ENCODE measurements at places on chromosomes 6 and 20. TPM values are rescaled to one million over a fixed set of nuclear protein-coding genes. Genes with fewer than 3 reads are reported as not detected.

GRCh38 chr6:80145921-80146320 is 39.5 kb downstream of the BCKDHB start:
- no peak for DNase-seq

TNFAIP3 gene
- 5.1 TPM for total RNA-seq

GRCh38 chr6:136429264-136430065 is 120.8 kb downstream of the MAP7 start:
- DNase-seq = no peak

OR2B3 gene
- not detected for total RNA-seq

- DNase-seq = no peak
These were observed 2.1 kb downstream of the KHDC3L start for GRCh38 chr6:73364549-73364948.

DNA sequence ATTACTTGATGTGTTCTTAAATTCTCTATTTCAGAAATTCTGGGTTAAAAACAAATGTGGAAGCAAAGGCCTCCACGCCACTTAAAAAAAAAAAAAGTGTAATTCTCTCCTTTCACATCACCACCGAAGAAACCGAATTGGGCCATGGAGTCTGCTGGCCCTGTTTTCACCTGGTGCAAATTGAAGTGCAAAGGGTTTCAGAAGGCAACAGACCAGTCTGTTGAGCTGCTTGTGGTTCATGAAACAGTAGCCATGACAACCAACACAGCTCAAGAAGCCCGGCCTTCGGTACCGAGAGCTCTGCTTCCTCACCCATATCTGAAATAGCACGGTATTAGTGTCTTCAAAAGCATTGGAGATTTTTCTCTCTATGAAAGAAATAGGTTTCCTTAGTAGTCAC is 63.1 kb downstream of the GMPR start:
- no peak for DNase-seq

DNA sequence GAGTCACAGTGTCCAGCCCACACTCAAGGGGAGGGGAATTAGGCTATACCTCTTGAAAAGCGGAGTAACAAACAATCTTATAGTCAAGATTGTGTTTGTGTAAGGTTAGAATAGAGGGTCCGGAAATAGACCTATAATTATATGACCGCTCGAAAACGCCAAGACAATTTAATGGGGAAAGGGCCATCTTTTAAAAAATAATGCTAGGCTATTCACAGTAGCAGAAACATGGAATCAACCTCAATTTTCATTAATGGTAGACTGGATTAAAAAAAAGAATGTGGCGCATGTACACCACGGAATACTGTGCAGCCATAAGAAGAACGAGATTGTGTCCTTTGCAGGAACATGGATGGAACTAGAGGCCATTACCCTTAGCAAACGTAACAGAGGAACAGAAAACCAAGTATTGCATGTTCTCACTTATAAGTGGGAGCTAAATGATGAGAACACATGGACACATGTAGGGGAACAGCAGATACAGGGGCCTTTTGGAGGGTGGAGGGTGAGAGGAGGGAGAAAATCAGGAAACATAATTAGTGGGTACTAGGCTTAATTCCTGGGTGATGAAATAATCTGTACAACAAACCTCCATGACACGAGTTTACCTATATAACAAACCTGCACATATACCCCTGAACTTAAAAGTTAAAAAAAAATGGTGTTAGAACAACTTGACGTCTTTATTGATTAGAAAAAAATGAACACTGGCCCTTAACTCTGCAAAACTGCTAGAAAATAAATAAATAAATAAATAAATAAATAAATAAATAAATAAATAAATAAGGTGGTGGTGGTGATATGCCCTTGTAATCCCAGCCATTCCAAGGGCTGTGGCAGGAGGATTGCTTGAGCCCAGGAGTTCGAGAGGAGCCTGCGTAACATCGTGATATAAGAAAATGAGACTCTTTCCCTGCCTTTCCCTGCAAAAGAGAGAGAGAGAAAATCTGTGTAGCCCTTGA is 30.3 kb downstream of the TOP1 start:
- no peak for DNase-seq

C6orf15 gene
- not detected for total RNA-seq

GRCh38 chr6:41256383-41256782 is 28.2 kb downstream of the TREML4 start:
- DNase-seq = no peak

GRCh38 chr20:24048024-24048611 is 59.5 kb upstream of the GGTLC1 start:
- DNase-seq = no peak

DNA sequence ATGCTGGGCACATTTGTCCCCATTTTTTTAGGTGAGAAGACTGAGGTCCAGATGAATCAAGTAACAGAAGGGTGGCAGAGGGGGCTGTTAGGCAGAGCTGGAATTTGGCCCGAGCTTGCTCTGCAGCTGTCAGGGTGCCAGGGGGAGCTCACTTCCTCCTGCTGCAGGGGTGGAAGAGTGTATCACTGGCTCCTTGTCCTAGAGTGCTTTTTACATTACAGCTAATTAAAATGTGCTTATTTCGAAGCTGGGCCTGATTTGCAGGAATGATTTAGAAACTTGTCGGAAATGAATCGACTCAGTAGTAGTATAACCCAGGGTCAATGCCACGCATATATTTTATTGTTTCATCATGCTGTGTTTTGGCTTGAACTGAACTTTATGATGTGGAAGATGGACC is 11.1 kb downstream of the TOX2 start:
- DNase-seq = no peak

CLIC5 gene
- total RNA-seq = 28.4 TPM

DNA sequence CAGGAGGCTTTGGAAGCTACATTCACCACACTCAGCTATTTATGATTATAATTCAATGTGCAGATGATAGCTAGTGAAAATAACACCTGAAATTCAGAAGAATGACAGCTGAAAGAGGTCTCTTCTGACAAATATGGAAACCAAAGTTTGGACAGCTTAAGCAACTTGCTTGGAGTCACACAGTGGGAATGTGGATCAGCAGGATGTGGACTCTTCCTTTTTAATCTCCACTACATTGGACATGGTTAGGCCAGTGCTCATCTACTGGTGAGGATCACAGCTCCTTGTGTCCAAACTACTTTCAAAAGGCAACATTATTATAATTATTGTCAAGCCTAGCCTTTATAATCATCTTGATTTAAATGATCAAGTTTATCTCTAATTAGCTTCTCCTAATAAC is 10.4 kb downstream of the TRAPPC3L start:
- no peak for DNase-seq

GRCh38 chr20:62739581-62740285 is 31.1 kb downstream of the NTSR1 start:
- no peak for DNase-seq

Measured in progenitor cell of endocrine pancreas (in vitro differentiated cells).